Glomerular endothelial cell (primary cell): ENCODE measurements at places on chromosomes 7 and 10.

- DNase-seq: no peak
Measured at GRCh38 chr7:10802526-10802925, 171.1 kb upstream of the PHF14 start.

GRCh38 chr10:72567889-72568640 is 57.8 kb downstream of the MICU1 start:
- DNase-seq: no peak

- DNase-seq: no peak
Measured at GRCh38 chr7:25940086-25940906, 211.7 kb upstream of the NFE2L3 start.

DNA sequence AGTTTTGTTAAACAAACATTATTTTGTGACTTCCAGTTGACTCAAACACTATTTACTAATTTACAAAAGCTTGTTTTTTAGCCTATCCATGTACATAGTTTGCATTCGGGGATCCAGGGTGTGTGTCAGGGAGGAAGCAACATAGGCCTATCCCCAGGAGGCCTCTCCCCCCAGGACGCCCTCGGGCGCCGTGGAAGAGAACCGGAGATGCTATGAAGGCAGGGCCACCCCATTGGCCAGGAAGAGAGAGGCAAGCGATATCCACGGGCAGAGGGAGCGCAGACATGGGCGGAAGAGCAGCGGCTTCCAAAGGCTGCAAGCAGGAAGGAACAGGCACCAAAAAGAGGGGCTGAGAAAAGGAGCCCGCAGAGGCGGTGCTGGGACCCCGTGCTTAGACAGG is 38.3 kb upstream of the EGFR start:
- DNase-seq: no peak

DNA sequence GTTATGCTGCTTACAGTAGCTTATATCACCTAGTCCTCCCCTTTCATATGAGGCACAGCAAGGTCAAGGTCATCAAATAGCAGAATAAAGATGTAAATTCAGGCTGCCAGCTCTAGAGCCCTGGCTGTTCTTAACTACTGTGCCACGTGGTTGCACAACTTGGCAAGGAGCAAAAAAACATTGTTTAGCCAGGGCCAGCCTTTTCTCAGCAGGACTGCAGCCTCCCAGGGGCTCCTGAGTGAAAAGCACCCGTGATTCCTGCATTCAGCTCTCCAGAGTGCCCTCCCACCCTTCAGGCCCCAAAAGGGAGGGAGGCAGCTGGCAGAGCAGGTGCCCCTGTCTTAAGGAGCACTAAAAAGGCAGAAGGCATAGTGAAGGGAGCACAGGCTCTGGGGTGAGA is 31.8 kb upstream of the TM9SF3 start:
- no peak for DNase-seq

GRCh38 chr7:19999681-20000080 is 217.5 kb downstream of the MACC1 start:
- no peak for DNase-seq

GRCh38 chr7:41156268-41156667 is 546.6 kb downstream of the INHBA start:
- DNase-seq: no peak

GRCh38 chr10:104306897-104307296 is 31.4 kb downstream of the ITPRIP start:
- DNase-seq: no peak

DNA sequence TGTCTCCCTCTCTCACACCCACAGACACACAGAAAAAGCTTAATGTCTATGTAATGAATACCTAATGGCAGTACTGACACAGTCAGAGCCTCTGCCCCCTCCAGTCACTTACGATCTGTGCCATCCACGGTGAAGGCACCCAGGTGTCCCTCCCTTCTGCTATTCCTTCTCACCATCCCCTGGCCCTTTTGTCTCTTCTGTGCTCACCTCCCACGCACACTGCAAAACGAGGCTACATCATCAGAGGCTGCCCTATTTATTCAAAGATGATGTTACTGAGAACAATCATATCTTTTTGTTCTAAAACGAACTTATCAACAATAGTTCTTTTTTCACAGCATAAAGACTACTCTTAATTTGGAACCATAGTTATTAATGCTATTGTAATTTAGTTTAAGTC is 246.9 kb upstream of the MKLN1 start:
- no peak for DNase-seq

DNA sequence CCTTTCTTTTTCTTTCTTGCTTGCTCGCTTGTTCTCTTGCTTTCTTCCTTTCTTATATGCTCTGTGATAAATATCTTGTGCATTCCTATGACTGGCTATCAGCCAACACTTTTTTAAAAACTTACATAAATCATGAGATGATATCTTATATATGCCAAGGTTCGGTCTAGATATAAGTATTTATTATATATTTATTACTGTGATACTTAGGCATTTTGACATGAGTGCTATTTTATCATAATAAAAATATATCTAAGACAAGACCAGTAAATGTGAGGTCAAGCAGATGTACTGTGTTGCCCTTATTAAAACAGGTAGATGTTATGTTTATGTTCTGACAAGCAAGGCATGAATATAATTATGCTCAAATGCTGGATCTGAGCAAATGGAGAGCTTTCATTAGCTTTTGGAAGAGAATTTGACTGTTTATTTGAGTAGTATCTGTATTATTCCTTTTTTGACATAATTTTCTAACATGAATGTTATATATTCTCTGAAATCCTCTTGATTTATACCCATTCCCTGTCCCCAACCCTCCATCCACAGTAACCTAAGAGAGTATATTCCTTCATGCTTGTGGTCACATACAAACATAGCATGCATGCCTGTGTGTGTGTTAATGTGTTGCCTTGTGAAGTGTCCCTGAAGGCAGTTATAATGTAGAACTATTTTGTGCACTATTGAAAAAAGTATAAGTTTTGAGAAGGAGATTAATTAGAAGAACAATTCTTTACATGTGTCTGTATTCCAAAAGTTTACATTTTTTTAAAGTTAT is 158.0 kb downstream of the HDAC9 start:
- no peak for DNase-seq

DNA sequence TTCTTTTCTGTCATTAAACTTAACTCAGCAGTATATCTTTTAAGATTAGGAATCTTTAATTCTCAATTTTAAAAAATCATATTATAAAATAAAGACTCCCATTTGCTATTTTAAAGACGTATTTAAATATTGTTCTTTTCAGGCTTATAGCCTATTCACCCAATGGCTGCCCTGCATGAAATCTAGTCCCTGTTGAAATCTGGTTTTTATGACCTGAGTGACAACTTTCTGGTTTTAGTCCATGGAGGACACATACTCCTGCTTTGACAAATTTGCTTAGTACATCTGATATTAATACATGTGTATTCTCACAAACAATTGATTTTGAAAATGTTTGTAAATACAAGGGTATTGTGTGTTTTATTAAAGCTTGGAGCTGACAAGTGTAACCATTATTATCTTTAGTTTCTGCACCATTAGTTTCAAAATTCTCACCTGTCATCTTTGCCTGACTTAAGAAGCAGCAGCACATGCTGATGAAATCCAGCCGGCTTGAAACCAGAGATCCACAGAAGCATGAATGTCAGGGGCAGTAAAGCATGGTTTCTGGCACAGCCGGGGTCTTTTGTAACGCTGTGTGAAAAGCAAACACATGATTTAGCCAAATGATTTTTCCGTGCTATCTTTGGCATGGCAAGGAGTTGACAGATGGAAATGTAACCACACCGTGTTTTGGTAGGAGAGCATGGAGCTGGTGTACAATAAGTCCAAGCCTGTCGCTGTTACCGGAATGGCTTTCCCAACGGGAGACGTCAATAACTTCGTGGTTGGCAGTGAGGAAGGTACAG is 262.8 kb downstream of the DYNC1I1 start:
- DNase-seq: no peak

DNA sequence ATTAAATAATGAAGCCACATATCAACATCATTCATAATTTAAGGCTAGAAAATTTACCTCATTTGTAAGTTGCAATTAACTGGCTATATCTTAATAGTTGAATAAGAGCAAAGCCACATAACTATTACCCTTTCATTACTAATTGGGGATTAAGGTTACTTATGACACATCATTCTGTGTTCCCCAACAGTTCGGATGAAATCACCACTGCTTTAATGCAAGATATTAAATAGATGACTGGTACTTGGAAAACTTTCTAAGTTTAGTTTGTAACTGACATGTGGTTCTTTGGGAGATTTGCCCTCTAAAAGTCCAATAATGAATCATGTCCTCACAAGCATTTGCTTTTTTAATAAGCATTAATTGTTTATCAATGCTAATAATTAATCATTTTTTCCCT is 109.1 kb downstream of the MTERF1 start:
- no peak for DNase-seq

- DNase-seq: no peak
Measured at GRCh38 chr7:74606909-74607510, 50.5 kb upstream of the GTF2I start.

DNA sequence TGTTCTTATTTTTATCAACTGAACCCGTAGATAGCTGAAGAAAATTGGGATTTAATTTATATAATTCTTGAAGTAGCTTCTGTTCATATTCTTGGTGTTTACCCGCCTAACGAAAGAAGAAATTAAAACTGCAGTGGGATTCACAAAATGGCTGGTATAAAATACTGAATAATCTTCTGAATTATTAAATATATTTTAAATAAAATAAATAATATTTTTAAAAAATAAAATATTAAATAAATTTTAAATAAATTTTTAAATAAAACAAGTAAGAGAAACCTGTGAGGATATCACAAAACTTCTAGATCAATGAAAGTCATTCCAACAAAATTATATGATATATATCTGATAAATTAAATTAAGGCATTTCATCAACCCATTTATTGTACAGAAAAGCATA is 99.4 kb downstream of the CNOT4 start:
- DNase-seq: no peak
